ENCODE measurements at places on chromosomes 4 and X. TPM values are rescaled to one million over a fixed set of nuclear protein-coding genes. Genes with fewer than 3 reads are reported as not detected.

Gene CDX4
- not detected for total RNA-seq

- no peak overlapping the region for H3K4me3 ChIP-seq
- H3K27ac ChIP-seq = no peak overlapping the region
- no peaks in the 10 kb centered on the region for H3K27me3 ChIP-seq
- no peaks in the 10 kb centered on the region for H3K36me3 ChIP-seq
- no peaks in the 10 kb centered on the region for H3K4me1 ChIP-seq
- no peak for DNase-seq
These were observed 567.4 kb upstream of the GALNT7 start for GRCh38 chr4:172601195-172601594.

DNA sequence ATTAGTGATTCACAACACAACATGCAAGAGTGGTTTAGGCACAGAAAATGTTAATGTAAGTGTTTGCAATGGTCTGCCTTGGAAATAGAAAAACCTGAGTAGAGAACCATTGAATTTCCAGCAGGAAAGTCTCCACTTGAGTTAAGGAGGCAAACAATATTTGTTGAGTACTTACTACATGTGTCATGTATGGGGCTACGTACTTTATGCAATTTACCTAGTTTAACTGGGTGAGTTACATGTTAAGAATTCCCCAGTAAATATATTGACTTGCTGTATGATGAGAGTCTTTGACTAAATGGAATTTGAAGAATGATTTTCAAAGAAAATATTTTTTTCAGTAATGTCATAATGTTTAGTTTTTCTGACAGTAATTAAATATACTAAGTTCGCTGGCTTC is 7.8 kb upstream of the NPNT start:
- no peak for DNase-seq
- no peaks in the 10 kb centered on the region for H3K4me1 ChIP-seq
- H3K27me3 ChIP-seq = no peaks in the 10 kb centered on the region
- H3K4me3 ChIP-seq = no peak overlapping the region
- no peak overlapping the region for H3K27ac ChIP-seq
- H3K36me3 ChIP-seq = no peaks in the 10 kb centered on the region

Gene GRIA2
- total RNA-seq = not detected

- H3K27me3 ChIP-seq = no peaks in the 10 kb centered on the region
- H3K4me1 ChIP-seq = no peaks in the 10 kb centered on the region
These were observed 22.8 kb downstream of the USP38 start for GRCh38 chr4:143207555-143207954.

DNA sequence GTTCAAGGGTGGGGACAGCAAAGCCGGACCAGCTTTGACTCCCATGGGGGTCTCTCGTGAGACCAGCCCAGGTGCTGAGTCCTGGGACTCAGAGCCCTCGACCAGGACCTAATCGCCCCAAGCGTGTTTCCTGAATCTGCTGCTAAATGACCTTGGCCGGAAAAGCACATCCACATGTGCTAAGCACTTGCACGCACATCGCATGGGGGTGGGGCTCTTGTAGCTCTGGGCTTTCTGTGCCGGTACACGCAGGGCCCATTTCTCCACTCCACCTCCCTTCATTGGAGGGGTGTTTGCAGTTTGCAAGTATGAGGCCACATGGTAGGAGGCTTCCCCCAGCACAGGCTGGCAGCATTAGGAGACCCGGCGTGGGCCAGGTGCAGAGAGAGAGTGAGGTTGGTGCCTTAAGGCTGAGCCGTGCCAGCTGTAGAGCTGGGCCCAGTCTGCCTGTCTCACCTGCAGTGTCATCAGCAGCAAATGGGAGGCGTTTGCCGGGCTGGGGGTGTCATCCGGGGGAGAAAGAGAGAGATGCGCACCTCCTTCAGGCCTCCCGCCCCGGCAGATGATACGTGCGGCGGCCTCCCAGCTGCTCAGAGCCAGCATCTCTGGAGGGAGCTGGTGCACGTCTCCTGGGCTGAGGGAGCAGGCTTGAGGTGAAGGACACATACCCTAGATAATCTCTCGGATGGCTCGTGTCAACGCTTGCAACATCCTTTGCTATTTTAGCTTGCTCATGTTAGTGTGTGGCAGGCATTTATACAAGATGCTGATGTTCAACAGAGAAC is 45.2 kb upstream of the CLCN4 start:
- no peaks in the 10 kb centered on the region for H3K36me3 ChIP-seq
- no peak overlapping the region for H3K4me3 ChIP-seq
- H3K4me1 ChIP-seq = no peaks in the 10 kb centered on the region
- H3K27ac ChIP-seq = no peak overlapping the region
- no peaks in the 10 kb centered on the region for H3K27me3 ChIP-seq
- no peak for DNase-seq

Gene SCFD2
- 33.8 TPM for total RNA-seq

GRCh38 chrX:73127700-73128241 is 48.5 kb upstream of the PABPC1L2A start:
- no peak overlapping the region for H3K27ac ChIP-seq
- H3K27me3 ChIP-seq = peaks cover 29% of the 10 kb centered on the region
- H3K4me3 ChIP-seq = peak overlapping the region; percentile 32
- DNase-seq = no peak
- no peaks in the 10 kb centered on the region for H3K36me3 ChIP-seq

DNA sequence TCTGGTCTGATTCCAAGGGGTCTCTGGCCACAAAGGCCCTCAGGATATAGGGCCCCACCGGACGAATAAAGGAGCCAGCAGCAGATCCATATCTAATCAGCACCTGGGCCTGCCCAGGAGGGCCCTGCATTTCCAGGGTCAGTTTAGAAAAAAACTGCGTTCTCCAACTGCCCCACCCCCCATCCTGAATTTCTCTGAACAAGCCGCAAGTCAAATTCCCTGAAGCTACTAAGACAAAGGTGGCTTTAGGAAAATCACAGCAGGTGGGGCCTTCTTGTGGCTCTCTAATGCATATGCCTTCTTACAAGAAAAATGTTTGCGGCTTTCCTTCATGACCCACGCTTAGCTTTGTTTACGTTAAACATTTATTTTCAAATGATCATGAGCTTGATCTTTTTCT is 76.6 kb downstream of the MBNL3 start:
- H3K36me3 ChIP-seq = no peaks in the 10 kb centered on the region
- no peak overlapping the region for H3K27ac ChIP-seq
- H3K4me3 ChIP-seq = no peak overlapping the region
- no peaks in the 10 kb centered on the region for H3K4me1 ChIP-seq

Gene FREM3
- total RNA-seq = not detected

- no peak overlapping the region for H3K27ac ChIP-seq
- H3K4me3 ChIP-seq = no peak overlapping the region
- no peaks in the 10 kb centered on the region for H3K27me3 ChIP-seq
- H3K4me1 ChIP-seq = no peaks in the 10 kb centered on the region
- no peak for DNase-seq
These were observed 58.6 kb downstream of the AREG start for GRCh38 chr4:74503580-74503979.

Gene HERC5
- total RNA-seq = 5.9 TPM

- no peak overlapping the region for H3K27ac ChIP-seq
- no peaks in the 10 kb centered on the region for H3K27me3 ChIP-seq
- H3K36me3 ChIP-seq = no peaks in the 10 kb centered on the region
- no peak overlapping the region for H3K4me3 ChIP-seq
- no peaks in the 10 kb centered on the region for H3K4me1 ChIP-seq
These were observed 154.5 kb upstream of the GALNT7 start for GRCh38 chr4:173014113-173014558.

- H3K4me3 ChIP-seq = no peak overlapping the region
- no peaks in the 10 kb centered on the region for H3K27me3 ChIP-seq
- H3K4me1 ChIP-seq = no peaks in the 10 kb centered on the region
- no peaks in the 10 kb centered on the region for H3K36me3 ChIP-seq
- DNase-seq = no peak
- H3K27ac ChIP-seq = no peak overlapping the region
These were observed 4.8 kb downstream of the CAPN6 start for GRCh38 chrX:111265486-111265885.

GRCh38 chr4:76767983-76768382 is 130.0 kb downstream of the SOWAHB start:
- H3K4me1 ChIP-seq = no peaks in the 10 kb centered on the region
- H3K4me3 ChIP-seq = no peak overlapping the region
- no peaks in the 10 kb centered on the region for H3K27me3 ChIP-seq

DNA sequence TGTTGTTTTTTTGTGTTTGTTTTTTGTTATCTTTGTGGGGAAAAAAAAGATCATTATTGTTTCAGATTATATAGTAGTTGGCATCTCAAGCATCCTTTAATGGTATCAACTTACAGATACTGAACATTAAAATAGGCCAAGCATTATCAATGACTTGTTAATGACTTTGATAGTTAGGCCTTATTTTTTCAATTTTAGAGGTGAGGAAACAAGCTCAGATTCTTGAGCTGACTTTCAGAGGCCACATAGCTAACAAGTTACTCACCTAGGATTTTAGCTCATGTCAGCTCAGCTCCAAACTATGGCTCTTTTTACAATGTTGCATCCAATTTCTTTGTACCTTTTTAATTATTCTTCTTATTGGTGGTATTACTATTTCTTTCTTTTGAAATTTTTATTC is 471 bp upstream of the PLAC8 start:
- H3K4me3 ChIP-seq = no peak overlapping the region
- H3K27me3 ChIP-seq = no peaks in the 10 kb centered on the region
- H3K27ac ChIP-seq = no peak overlapping the region

Gene AMOT
- total RNA-seq = 39.2 TPM

DNA sequence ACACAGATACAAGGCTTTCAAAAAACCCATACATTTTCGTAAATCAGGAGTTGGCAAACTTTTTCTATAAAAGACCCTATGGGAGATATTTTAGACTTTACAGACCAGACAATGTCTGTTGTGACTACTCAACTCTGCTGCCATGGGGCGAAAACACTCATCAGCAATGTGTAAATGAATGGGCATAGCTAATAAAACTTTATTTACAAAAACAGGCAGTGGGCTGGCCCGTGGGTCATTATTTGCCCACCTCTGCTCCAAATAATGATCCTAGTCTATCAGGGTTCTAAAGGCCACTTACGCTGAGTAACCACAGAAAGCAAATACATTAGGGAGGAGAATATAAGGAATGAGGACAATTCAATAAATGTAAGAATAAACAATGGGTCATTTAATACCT is 43.9 kb upstream of the ACSL4 start:
- no peak overlapping the region for H3K27ac ChIP-seq
- no peaks in the 10 kb centered on the region for H3K4me1 ChIP-seq
- no peaks in the 10 kb centered on the region for H3K36me3 ChIP-seq
- no peak overlapping the region for H3K4me3 ChIP-seq
- peaks cover 14% of the 10 kb centered on the region for H3K27me3 ChIP-seq

GRCh38 chr4:35516102-35516501 is 728.2 kb downstream of the ARAP2 start:
- no peak for DNase-seq
- H3K4me1 ChIP-seq = no peaks in the 10 kb centered on the region
- no peak overlapping the region for H3K4me3 ChIP-seq
- H3K36me3 ChIP-seq = no peaks in the 10 kb centered on the region

Gene ERCC6L
- 0.33 TPM for total RNA-seq

Gene CLDN34
- total RNA-seq = 0.98 TPM

DNA sequence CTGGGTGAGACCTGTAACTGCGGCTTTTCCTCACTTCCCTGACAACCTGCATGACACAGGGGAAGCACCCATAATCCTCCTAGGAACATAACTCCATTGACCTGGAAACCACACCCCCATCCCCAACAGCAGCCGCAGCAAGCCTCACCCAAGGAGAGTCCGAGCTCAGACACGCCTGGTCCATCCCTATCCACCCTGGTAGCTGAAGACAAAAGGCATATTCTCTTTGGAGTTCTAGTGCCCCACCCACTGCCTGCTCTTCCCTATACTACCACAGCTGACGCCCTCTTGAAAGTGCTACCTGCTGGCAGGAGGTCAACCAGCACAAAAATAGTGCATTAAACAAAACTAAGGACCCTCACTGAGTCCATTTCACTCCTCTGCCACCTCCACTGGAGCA is 1080.9 kb upstream of the IGFBP7 start:
- H3K36me3 ChIP-seq = no peaks in the 10 kb centered on the region
- H3K27me3 ChIP-seq = no peaks in the 10 kb centered on the region
- H3K4me3 ChIP-seq = no peak overlapping the region
- H3K4me1 ChIP-seq = no peaks in the 10 kb centered on the region
- DNase-seq = no peak
- H3K27ac ChIP-seq = no peak overlapping the region

DNA sequence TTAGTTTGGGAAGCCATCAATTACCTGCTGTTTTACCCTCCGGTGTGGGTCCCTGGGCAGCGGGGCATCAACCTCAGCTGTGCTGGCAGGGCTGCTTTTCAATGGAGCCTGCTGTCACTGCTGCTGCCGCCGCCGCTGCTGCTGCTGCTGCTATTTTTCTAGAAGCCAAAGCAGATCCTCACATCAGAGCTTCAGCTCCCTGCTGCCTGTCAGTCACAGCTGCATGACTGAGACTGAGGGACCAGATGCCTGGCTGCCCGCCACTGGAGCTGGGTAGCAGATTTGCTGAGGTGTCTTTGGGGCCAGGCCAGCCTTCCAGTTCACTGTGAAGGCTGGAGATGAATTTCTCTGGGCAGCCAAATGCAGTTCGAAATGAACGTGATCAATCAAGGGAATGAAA is 200.3 kb upstream of the NHS start:
- H3K4me3 ChIP-seq = no peak overlapping the region
- no peaks in the 10 kb centered on the region for H3K36me3 ChIP-seq
- no peaks in the 10 kb centered on the region for H3K4me1 ChIP-seq
- H3K27me3 ChIP-seq = peaks cover 12% of the 10 kb centered on the region

Gene MAGEA2
- total RNA-seq = not detected

DNA sequence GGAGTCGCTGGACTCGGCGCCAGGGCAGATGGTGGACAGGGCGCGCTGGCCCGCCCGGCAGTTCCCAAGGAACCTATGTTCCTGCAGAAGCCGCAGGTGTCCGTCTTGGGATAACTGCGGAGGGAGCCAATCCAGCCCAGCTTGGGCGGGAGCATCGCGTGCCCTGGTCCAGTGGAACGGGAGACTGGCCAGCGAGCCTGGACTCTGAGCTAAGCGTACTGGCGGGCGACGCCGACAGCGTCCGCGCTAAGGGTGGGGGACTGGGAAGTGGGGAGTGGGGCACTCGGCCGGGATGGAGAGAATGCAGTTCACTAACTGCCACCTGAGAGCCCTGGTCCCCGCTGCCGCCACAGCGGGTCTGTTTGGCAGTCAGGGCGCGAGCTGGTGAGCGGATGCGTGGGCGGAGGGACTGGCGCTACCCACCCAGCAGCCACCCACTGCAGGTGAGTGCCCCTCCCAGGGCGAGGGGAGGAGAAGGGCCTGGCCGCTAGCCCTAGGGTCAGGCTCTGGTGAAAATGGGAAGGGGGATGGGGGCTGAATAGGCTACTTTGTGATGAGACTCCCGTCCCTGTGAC is 1.3 kb upstream of the MAMLD1 start:
- H3K4me3 ChIP-seq = peak overlapping the region; percentile 77
- no peaks in the 10 kb centered on the region for H3K36me3 ChIP-seq
- peaks cover 16% of the 10 kb centered on the region for H3K27me3 ChIP-seq
- no peak for DNase-seq
- no peak overlapping the region for H3K27ac ChIP-seq

Gene ZFP42
- not detected for total RNA-seq

Gene FOXR2
- not detected for total RNA-seq

DNA sequence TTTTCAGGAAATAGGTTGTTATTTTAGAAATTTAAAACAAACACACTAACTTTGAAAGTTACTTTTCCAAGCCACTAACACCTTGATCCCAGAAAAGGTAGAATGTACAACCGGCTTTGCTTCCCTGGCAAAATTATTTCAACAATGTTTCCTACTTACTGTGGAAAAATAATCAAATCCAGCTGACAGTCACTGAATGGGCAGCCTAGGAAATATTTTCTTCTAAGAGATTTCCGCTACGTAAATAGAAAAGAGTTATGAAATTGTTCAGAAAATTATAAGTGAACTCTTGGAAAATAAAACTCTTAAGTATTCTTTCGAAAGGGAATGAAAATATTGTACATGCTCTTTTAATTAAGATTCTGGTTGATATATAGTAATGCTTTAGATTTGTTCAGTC is 195.7 kb downstream of the GASK1B start:
- H3K27ac ChIP-seq = no peak overlapping the region
- no peak overlapping the region for H3K4me3 ChIP-seq
- H3K4me1 ChIP-seq = no peaks in the 10 kb centered on the region
- DNase-seq = no peak

Measured in breast epithelium (tissue), 4 donors.